ENCODE measurements at places on chromosomes 13 and 19. TPM values are rescaled to one million over a fixed set of nuclear protein-coding genes. Genes with fewer than 3 reads are reported as not detected.

DNA sequence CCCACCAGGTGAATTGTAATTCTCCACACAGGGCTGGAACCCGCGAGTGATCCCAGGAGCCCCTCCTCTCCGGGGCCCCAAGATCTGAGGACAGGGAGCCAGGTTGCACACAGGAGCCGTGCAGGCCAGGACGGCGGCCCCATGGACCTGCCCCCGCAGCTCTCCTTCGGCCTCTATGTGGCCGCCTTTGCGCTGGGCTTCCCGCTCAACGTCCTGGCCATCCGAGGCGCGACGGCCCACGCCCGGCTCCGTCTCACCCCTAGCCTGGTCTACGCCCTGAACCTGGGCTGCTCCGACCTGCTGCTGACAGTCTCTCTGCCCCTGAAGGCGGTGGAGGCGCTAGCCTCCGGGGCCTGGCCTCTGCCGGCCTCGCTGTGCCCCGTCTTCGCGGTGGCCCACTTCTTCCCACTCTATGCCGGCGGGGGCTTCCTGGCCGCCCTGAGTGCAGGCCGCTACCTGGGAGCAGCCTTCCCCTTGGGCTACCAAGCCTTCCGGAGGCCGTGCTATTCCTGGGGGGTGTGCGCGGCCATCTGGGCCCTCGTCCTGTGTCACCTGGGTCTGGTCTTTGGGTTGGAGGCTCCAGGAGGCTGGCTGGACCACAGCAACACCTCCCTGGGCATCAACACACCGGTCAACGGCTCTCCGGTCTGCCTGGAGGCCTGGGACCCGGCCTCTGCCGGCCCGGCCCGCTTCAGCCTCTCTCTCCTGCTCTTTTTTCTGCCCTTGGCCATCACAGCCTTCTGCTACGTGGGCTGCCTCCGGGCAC lies 3.9 kb downstream of the FFAR1 start:
- no peaks in the 10 kb centered on the region for H3K36me3 ChIP-seq
- no peaks in the 10 kb centered on the region for H3K4me1 ChIP-seq
- no peaks in the 10 kb centered on the region for H3K27me3 ChIP-seq
- DNase-seq: peak; percentile 35

DNA sequence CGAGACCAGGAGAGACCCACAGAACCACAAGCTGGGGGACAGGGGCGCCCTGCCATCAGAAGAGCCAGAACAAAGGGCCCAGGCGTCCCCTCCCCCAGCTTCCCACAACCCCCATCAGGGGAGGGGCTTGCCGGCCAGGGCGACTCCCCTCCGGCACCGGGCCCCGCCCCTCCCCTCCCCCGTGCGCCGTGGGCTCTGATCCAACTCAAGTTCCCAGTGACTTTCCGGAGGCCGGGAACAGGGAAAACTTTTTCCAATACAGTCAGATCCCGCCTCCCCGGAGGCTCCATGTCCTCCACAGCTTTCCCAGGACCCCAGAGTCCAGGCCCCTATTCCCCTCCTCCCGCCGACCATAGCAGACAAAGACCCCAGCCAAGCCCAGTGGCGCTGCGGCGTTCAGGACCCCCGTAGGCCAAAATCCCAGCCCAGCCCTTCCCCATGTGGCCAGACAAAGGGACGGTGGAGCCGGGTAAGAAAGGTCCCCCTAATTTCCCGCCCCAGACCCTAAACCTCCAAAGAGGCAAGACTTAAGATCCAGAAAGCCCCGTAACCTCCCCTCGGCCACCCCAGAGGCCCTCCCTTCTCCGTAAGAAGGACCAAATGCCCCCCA lies 673 bp downstream of the TEAD2 start:
- DNase-seq: peak; percentile 86
- H3K4me3 ChIP-seq: peak overlapping the region; percentile 78
- H3K4me1 ChIP-seq: peaks cover 3% of the 10 kb centered on the region
- no peaks in the 10 kb centered on the region for H3K36me3 ChIP-seq
- no peaks in the 10 kb centered on the region for H3K27me3 ChIP-seq

GRCh38 chr19:7104747-7105447 lies 35.4 kb downstream of the ZNF557 start:
- no peaks in the 10 kb centered on the region for H3K4me1 ChIP-seq
- H3K27me3 ChIP-seq: no peaks in the 10 kb centered on the region
- no peak overlapping the region for H3K4me3 ChIP-seq
- H3K36me3 ChIP-seq: no peaks in the 10 kb centered on the region
- no peak for DNase-seq

DNA sequence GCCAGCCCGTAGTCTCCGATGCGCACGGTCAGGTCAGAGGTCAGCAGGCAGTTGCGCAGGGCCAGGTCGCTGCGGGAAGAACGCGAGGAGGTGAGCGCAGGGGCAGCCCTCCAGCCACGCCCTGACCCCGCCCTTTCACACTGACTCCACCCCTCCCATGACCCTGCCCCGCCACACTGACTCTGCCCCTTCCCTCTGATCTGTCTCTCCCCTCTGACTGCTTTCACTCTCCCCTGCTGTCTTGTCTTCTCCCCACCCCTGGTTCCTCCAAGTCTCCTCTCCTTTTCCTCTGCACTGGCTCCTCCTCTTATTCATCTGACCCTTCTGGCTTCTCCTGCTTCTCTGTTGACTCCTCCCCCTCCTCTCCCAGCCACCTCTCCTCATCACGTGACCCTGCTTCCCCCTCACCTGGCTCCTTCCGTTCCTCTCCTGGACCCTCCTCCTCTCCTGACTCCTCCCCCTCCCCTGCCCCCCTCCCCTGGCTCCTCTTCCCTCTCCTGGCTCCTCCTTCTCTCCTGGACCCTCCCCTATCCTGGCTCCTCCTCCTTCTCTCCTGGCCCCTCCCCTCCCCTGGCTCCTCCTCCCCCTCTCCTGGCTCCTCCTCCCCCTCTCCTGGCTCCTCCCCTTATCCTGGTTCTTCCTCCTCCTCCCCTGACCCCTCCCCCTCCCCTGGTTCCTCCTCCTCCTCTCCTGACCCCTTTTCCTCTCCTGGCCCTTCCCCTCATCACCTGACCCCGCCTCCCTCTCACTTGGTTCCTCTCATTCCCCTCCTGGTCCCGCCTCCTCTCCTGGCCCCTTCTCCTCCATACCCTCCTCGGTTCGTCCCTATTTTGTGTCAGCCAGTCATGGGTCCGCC lies 9.9 kb downstream of the LMTK3 start:
- H3K36me3 ChIP-seq: no peaks in the 10 kb centered on the region
- peaks cover 21% of the 10 kb centered on the region for H3K27me3 ChIP-seq
- peak; percentile 95 for DNase-seq
- no peaks in the 10 kb centered on the region for H3K4me1 ChIP-seq

DNA sequence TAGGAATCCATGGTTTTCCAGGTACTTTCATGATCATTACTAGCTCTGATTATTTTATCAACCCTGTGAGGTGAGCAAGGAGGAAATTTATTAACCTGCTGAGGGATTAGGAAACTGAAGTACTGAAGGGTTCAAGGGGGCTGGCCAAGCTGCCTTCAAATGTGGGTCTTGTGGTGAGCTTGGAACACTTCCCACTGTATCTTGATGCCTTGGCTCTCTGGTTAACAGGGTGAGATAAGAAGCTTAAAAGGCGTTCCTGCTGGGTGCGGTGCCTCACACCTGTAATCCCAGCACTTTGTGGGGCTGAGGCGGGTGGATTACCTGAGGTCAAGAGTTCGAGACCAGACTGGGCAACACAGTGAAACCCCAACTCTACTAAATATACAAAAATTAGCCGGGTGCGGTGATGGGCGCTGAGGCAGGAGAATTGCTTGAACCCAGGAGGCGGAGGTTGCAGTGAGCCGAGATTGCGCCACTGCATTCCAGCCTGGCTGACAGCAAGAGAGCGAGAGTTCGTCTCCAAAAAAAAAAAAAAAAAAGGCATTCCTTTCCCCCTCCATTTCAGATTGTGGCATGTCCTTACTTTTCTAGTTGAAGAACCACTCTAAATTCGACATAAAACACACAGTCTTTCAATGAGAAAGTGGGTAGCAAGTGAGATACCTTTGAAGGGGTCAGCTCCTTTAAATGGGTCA lies 70.2 kb downstream of the KLF2 start:
- DNase-seq: no peak
- no peaks in the 10 kb centered on the region for H3K36me3 ChIP-seq
- peaks cover 5% of the 10 kb centered on the region for H3K4me1 ChIP-seq

Gene OR7A5
- total RNA-seq: 0.33 TPM

DNA sequence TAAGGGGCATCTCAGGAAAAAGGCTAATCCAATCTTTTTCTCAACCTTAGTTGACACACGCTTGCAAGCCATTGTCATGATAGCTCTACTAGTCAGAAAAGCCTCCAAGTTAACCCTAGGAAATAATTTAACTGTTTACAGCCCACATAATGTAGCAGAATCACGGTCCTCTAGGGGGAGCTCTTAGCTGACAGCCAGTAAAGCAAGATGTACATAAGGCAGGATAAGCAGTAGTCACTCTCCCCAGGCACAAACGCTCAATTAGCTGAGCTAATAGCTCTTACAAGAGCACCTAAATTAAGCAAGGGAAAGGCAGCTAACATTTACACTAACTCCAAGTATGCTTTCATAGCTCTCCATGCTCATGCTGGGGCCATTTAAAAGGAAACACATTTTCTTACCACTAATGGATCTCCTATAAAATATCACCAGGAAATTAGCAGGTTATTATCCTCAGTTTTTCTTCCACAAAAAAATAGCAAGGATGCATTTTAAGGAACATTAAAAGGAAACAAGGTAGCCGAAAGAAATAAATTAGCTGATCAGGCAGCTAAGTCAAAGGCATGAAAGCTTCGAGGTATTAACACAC lies 33.7 kb upstream of the ZSCAN5A start:
- no peaks in the 10 kb centered on the region for H3K36me3 ChIP-seq
- H3K4me1 ChIP-seq: no peaks in the 10 kb centered on the region
- H3K4me3 ChIP-seq: no peak overlapping the region
- no peak overlapping the region for H3K27ac ChIP-seq
- no peaks in the 10 kb centered on the region for H3K27me3 ChIP-seq

DNA sequence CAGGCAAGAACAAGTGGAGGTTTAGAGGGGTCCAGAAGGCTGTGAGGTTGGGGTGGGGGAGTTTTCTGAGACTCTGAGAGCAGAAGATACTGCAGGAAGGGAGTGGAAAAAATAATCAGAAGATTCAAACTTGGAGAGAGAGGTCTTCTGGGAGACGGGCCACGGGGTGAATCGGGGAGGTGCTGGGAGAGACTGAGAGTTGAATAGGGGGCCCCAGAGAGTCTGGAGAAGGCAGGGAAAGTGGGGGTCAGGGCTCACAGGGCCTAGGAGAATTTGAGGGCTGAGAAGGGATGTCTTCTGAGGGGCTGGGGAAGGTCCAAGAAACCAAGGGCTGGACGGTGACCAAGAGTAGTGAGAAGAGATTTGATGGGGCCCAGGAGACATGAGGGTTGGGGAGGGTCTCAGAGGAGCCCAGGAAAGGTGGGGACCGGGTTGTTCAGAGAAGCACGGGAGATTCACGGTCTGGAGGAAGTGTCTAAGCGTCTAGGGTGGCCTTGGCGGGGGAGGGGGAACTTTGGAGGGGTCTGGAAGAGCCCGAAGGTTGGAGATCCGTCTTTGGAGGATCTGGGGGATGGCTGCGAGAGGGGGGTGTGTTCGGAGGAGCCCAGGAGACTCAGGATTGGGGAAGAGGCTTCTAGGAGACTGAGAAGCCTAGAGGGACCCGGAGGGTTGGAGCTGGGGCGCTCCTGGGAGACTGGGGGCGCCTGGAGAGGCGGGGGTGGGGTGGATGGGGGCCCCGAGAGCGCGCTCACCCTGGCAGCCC lies 1.5 kb downstream of the KCNC3 start:
- no peaks in the 10 kb centered on the region for H3K36me3 ChIP-seq
- H3K27me3 ChIP-seq: peaks cover 3% of the 10 kb centered on the region
- no peak overlapping the region for H3K4me3 ChIP-seq
- no peak overlapping the region for H3K27ac ChIP-seq

- no peak for DNase-seq
- H3K4me3 ChIP-seq: no peak overlapping the region
- H3K27ac ChIP-seq: no peak overlapping the region
- H3K27me3 ChIP-seq: no peaks in the 10 kb centered on the region
Observed at GRCh38 chr13:68030152-68030809, 800.1 kb upstream of the PCDH9 start.

Gene USHBP1
- total RNA-seq: 8.8 TPM

- no peaks in the 10 kb centered on the region for H3K27me3 ChIP-seq
- peak overlapping the region; percentile 98 for H3K27ac ChIP-seq
- no peak overlapping the region for H3K4me3 ChIP-seq
- H3K4me1 ChIP-seq: no peaks in the 10 kb centered on the region
Observed at GRCh38 chr19:40445780-40446262, 1.7 kb upstream of the SERTAD3 start.
